Esophagus (tissue), 2 donors: ENCODE measurements at places on chromosomes 12 and 14. TPM values are rescaled to one million over a fixed set of nuclear protein-coding genes. Genes with fewer than 3 reads are reported as not detected.

Gene HSPA2
- 54.8 TPM for polyA plus RNA-seq

Gene KIF5A
- 0.12 TPM for polyA plus RNA-seq

Gene CLEC1B
- not detected for polyA plus RNA-seq

Gene SLC39A5
- 0.29 TPM for polyA plus RNA-seq

Gene L3HYPDH
- 8.7 TPM for polyA plus RNA-seq

Gene ANO4
- polyA plus RNA-seq, result not detected

Gene ENO2
- polyA plus RNA-seq, result 9.0 TPM

Gene KLRK1
- polyA plus RNA-seq, result 2.7 TPM

Gene TSPAN11
- 0.29 TPM for polyA plus RNA-seq

Gene DAAM1
- 21.7 TPM for polyA plus RNA-seq

Gene HOXC9
- polyA plus RNA-seq, result 0.20 TPM

Gene NELL2
- polyA plus RNA-seq, result 0.63 TPM

Gene CKB
- polyA plus RNA-seq, result 134 TPM

Gene GYS2
- 4.7 TPM for polyA plus RNA-seq

Gene KRT77
- polyA plus RNA-seq, result 0.06 TPM

Gene KCNJ8
- 0.49 TPM for polyA plus RNA-seq

Gene POTEM
- not detected for polyA plus RNA-seq

Gene BMAL2
- 27.7 TPM for polyA plus RNA-seq

Gene RNASE1
- polyA plus RNA-seq, result 46.5 TPM

Gene TMEM233
- polyA plus RNA-seq, result 0.04 TPM

Gene FAM222A
- polyA plus RNA-seq, result 3.9 TPM

Gene ERGIC2
- 29.2 TPM for polyA plus RNA-seq

Gene SRGAP1
- 3.2 TPM for polyA plus RNA-seq

Gene IQSEC3
- polyA plus RNA-seq, result 0.13 TPM

Gene PGF
- polyA plus RNA-seq, result 2.4 TPM

Gene KCNA5
- 0.81 TPM for polyA plus RNA-seq

Gene CDCA3
- 14.6 TPM for polyA plus RNA-seq

Gene REM2
- 1.1 TPM for polyA plus RNA-seq

Gene SELPLG
- polyA plus RNA-seq, result 0.86 TPM

Gene SYT1
- 0.09 TPM for polyA plus RNA-seq

Gene PRICKLE1
- 0.91 TPM for polyA plus RNA-seq

Gene COCH
- polyA plus RNA-seq, result 0.06 TPM

Gene ITGB7
- polyA plus RNA-seq, result 7.5 TPM

Gene SAMD15
- 0.34 TPM for polyA plus RNA-seq

Gene CELA1
- not detected for polyA plus RNA-seq

Gene HOXC13
- polyA plus RNA-seq, result 0.04 TPM

Gene IFT81
- polyA plus RNA-seq, result 1.9 TPM

Gene NGB
- polyA plus RNA-seq, result 0.04 TPM

Gene INHBC
- polyA plus RNA-seq, result not detected

Gene ST8SIA1
- 1.1 TPM for polyA plus RNA-seq

Gene P2RX2
- 1.4 TPM for polyA plus RNA-seq

Gene BHLHE41
- 0.45 TPM for polyA plus RNA-seq

Gene FAM181A
- polyA plus RNA-seq, result not detected

Gene GLI1
- polyA plus RNA-seq, result 0.28 TPM

Gene C1RL
- 18.0 TPM for polyA plus RNA-seq

Gene PRH1
- 0.35 TPM for polyA plus RNA-seq

Gene RNASE3
- polyA plus RNA-seq, result not detected
